ENCODE measurements at places on chromosomes 16 and 17. TPM values are rescaled to one million over a fixed set of nuclear protein-coding genes. Genes with fewer than 3 reads are reported as not detected.

Gene NPIPB8
- 1.1 TPM for polyA plus RNA-seq

Gene HOXB8
- 0.93 TPM for polyA plus RNA-seq

Gene GJD3
- polyA plus RNA-seq, result 0.18 TPM

Gene KRT20
- polyA plus RNA-seq, result not detected

Gene MGAT5B
- 1.4 TPM for polyA plus RNA-seq

Gene MT1E
- 9.0 TPM for polyA plus RNA-seq

Gene SEPTIN12
- not detected for polyA plus RNA-seq

Gene PIRT
- 0.06 TPM for polyA plus RNA-seq

DNA sequence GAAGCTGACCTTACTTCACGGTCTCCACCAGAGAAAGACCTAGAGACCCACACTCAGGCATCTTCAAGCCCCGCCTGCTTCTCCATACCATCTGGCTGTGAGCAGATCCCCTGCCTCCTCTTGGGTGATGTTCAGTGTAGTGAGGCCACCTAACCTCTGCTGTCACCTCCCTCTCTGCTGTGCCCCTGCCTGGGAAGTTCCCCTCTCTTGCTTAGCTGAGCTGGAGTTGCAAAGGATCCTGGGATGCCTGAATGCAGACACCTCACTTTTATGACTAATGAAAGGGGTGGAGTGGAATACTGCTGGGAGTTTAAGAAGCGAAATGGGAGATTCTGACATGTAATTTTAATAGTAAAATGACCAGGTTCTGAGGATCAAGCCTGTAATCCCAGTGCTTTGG, 5.8 kb downstream of the IRX3 start:
- no peak for DNase-seq

DNA sequence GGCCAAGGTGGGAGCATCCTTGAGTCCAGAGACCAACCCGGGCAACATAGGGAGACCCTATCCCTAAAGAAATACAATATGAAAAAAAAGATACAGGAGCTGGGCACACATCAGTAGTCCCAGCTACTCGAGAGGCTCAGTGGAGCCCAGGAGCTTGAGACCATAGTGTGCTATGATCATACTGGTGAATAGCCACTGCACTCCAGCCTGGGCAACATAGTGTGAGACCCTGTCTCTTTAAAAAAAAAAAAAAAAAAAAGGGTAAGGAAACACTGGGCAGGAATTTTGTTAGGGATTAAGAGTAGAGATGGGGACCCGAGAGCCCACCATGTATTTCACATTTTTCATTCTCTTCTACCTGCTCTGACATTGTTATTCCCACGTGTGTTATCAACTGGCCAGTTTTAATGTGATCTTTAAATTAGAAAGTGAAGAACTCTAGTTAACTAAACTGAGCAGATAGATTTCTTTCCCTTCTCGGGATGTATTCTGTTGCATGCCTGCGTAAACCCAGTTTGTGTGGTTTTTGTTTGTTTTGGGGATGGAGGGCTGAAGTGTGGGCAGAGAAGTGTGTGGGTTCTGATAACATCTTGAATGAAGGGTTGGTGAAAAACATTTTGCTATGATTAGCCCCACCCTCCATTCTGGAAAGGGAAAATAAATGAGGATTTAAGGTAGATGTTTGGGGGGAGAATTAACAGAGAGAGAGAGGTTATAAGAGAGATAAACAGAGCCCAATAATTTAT, 17.2 kb upstream of the SNTB2 start:
- DNase-seq, result no peak

DNA sequence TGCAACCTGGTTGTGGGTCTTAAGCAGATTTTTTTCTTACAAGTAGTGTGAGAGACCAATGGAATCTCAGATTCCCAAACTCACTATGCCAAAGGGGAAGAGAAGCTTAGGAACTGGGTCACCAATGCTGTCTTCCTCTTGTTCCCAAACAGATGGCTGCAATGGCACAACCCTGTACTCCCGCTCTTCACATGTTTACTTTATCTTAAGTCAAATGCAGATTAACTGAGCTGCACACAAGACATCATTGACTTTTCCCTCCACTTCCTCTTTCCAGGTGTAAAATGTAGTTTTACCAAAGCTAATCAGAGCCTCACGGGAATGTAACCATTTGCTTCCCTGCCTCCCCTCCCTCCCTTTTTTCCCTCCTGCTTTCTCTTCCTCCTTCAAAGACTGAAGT, 14.4 kb upstream of the CD300E start:
- no peak for DNase-seq

GRCh38 chr17:45578516-45579455, 88.3 kb upstream of the PLEKHM1 start:
- DNase-seq, result no peak

DNA sequence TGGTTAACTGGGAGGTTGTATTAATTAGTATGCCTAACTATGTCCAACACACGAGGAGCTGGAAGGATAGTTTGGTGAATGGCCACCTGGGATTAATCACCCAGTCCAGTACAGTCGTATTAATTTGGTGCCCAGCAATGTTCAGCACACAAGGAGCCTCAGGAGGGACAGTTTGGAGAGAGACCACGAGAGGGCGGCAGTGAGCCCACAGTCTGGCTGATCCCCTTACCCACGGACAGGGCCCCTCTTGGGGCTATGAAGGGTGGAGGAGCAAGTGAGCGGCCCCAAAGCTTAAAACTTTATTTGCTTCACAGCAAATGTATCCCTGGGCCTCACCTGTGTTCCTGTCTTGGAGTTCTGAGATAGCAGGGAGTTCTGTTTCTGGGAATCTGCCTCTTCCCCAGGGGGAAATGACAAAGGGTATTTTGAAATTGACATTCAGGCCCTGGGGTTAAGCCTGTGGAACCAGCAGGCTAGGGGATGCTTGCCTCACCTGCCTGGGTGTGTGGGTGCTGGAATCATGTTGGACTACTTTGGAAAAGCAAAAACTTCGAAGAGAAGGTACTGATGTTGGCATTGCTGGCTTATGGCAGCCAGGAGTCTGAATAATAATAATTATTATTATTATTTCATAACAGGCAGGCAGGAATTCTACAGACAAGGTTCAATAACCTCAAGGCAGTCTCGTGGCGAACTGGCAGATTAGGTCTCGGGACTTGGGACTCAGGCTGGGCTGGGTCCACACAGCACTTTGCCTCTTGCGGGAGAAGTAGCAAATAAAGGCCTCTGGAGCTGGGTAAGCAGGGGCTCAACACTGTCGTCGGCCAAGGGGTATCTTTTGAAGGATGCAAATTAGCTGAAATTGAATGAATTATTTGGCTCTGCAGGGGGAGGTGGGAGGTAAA, 227.6 kb upstream of the ASIC2 start:
- DNase-seq, result no peak

- no peak for DNase-seq
Observed at GRCh38 chr16:61382435-61382834, 653.8 kb downstream of the CDH8 start.

DNA sequence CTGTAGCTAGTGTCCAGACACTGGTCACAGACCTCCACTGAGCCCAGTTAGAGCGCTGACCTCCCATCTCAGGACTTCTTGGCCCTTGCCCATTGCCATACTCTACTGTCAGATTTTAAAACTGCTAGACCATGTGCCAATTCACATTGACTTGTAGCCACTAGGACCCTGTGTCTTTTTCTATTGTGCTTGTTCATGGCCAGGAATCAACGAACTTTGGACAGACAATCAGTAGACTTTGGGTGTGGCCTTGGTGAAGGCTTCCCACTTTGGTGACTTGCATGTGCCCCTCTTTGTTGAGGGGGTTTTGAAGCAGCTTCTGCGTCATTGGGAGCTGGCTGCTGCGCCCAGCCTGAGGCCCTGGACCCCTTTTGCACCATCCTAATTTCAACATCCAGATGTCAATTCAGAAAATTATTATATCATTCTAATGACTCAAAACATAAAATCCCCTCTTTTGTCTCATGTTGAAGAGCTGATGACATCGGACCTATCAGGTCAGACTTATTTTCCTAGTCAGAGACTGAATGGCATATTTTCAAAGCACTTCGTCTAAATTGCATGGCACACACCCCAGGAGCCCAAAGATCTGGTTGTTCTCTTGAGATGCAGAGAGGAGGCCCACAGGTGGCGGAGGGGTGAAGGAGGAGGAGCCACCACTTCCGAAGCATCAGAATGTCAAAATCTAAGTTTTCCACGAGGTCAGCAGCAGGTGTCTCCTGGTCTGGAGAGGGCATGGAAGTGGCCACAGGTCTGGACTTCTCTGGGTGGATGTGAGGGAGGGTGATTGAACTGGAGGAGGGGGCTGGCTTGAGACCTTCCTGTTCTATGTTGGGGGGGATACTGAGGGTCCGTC, 93.4 kb upstream of the CBX4 start:
- no peak for DNase-seq

DNA sequence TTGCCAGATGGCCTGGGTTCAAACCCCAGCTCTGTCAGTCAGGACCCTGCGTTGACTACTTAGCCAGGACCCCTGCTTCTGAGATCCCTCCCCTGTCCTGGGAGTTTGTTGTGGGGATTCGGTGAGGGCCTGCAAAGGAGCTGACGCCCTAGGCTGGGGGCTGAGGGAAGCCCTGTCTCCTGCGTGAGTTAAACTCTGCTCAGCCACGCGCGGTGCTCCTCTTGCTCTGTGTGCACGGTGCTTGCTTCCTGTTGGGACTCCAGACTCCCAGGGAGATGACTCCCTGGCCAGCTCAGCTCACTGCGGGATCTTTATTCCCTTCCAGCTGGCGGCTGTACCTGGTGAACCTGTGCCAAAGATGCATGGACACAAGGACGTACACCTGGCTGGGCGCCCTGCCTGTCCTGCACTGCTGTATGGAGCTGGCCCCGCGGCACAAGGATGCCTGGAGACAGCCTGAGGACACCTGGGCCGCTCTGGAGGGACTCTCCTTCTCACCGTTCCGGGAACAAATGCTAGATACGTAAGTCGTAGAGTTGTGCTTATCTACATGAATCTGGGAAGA, 37.4 kb downstream of the RNF213 start:
- no peak for DNase-seq

GRCh38 chr17:71935341-71935740, 185.5 kb upstream of the SOX9 start:
- no peak for DNase-seq

DNA sequence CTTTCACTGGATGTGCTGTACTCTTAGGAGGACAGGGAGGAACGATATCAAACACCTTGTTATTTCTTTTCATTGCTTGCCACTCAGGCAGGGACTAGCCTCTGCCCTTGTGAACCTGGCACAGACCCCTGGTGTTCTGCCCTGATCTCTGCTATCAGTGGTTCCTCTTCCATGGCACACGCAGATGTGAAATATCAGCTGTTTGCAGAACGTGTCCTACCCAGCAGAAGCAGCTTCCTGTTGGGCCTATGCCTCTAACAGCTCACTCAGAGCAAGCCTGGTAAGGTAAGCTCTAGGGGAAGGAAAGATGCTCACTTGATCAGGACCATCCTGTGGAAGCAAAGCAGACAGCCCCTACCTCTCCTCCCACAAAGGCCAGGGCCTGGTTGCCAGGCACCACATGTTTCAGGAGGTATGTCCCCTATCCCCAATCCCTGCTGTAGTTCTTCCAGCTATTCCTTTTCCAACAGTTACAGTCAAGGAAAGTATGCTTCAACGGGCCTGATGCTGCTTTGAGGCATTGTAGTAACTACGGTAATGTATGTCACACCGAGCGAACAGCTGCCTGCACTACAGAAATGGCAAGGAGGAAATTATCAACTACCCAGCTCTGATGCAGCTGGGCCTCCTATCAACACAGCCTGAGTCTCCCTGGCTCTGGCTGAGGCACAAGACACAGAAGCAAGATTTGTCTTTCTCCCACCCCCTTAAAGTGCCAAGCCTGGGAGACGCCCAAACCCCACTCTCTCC, 41.3 kb upstream of the GFOD2 start:
- no peak for DNase-seq

DNA sequence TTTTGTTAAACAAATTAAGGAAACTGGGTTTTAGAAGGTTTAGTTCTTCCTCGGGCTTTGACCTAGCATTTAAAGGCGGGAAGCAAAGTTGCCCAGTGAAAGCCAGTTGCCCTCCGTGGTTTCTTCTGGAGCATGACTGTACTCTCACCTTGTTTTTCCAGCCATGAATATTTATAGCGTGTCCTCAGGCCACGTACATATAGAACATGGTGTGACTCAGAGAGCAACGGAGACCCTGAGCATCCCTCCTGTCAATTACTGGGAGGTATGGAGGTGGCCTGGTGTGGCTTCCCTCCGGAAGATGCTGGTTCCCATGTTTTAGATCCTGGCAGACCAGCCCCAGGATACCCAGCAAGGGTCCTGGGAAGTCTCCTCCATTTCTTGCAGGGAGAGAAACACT, 48.4 kb downstream of the AKAP1 start:
- DNase-seq, result no peak

- DNase-seq, result peak; percentile 90
Observed at GRCh38 chr16:4183237-4184037, 58.4 kb downstream of the SRL start.

- DNase-seq, result no peak
Observed at GRCh38 chr16:85492295-85492864, 120.7 kb upstream of the GSE1 start.

- no peak for DNase-seq
Observed at GRCh38 chr17:57356153-57356718, 99.9 kb downstream of the MSI2 start.

- DNase-seq, result no peak
Observed at GRCh38 chr16:72934636-72935403, 113.1 kb downstream of the ZFHX3 start.

GRCh38 chr17:40825599-40825998, 3.2 kb upstream of the KRT10 start:
- DNase-seq, result no peak

GRCh38 chr16:64762211-64762610, 359.7 kb downstream of the CDH11 start:
- DNase-seq, result no peak

- no peak for DNase-seq
Observed at GRCh38 chr17:50316016-50316587, 29.8 kb upstream of the XYLT2 start.

- DNase-seq, result no peak
Observed at GRCh38 chr16:84281074-84281473, 13.6 kb upstream of the WFDC1 start.

Data from left lung (tissue), 14 donors.